ENCODE measurements at places on chromosomes 5 and 9. TPM values are rescaled to one million over a fixed set of nuclear protein-coding genes. Genes with fewer than 3 reads are reported as not detected.

- DNase-seq = peak; percentile 61
These were observed 30.1 kb downstream of the ZNF462 start for GRCh38 chr9:106893088-106893487.

GRCh38 chr5:115289104-115289503, 7.3 kb downstream of the CCDC112 start:
- no peak for DNase-seq

GRCh38 chr9:76188905-76189304, 205.3 kb downstream of the RFK start:
- DNase-seq = no peak

DNA sequence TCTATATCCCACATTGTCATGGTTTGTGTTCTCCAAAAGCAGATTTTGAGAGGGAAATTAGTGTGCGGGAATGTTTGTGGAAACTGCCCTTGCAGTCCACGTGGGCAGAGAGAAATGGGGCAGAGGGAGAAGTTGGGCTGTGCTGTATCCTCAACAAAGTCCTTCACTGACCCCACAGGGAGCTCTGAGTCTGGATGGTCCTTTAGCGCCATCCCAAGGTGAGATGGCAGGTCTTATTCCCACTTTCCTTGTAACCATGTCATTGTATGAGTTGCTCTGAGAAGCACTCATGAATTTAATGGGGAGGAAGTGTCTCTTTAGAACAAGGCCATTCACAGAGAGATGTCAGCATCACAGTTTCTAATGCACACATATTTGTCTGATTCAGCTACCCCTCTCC, 127.1 kb downstream of the ANKRD18B start:
- DNase-seq = peak; percentile 10

GRCh38 chr9:70540016-70540415, 125.6 kb upstream of the KLF9 start:
- no peak for DNase-seq

GRCh38 chr9:131217331-131218031, 58.8 kb downstream of the FAM78A start:
- no peak for DNase-seq

- DNase-seq = peak; percentile 68
These were observed 91.7 kb upstream of the SHB start for GRCh38 chr9:38160613-38161215.

DNA sequence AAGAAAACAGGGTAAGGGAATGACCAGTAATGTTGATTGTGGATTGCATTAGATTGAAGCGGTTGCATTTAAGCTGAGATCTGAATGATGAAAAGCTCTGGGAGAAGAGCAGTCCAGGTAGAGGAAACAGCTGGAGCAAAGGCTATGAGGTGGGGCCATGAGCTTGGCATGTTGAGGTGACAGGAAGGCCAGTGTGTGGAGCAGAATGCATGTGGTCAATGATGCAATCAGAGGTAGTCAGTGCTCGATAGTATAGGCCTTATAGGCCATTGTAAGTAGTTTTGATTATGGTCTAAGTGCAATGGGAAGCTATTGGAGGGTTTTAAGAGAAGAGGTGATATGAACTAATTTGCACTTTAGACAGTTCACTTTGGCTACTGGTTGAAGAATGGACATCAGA, 270.4 kb downstream of the ARHGAP26 start:
- DNase-seq = no peak

GRCh38 chr5:111742177-111742994, 14.6 kb downstream of the NREP start:
- DNase-seq = no peak

DNA sequence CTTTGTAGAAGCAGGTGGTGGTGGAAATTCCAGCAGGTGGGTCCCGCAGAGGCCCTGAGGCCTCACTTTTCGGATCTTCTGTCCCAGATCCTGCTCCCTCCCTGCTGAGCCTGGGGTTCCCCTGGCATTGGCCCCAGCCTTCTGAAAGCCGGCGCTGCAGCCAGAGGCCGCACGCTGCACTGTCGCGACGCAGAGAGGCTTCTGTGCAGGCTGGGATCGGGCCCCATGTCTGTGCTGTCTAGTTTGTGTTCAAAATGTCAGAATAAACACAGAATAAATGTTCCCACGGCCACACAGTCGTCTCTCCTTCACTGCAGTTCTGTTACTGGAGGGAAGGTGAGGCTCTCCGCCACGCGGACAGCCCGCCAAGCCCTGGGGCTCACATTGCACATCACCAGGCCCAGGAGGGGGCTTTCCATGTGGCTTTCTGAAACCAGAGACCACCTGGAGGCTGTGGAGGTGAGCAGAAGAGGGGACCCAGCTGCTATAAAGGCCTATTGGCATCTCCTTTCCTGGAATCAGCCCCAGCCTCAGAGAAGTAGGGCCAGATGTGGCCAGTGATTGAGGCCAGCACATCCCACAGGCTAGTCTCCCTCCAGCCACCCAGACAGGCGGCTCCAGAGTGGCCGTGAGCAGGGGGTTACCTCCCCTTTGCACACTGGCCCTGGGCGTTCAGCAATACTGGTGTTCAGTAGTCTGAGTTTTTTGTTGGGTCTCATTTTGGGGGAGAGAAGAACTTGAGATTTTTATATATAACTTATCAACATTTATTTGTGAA, 46.5 kb downstream of the USP20 start:
- DNase-seq = no peak

The FAXDC2 gene
- 13.7 TPM for total RNA-seq

GRCh38 chr9:106830527-106831150, 32.3 kb upstream of the ZNF462 start:
- DNase-seq = no peak

The LCN15 gene
- total RNA-seq = 0.05 TPM

The ITGA2 gene
- total RNA-seq = 7.0 TPM

The OCLN gene
- 11.9 TPM for total RNA-seq

DNA sequence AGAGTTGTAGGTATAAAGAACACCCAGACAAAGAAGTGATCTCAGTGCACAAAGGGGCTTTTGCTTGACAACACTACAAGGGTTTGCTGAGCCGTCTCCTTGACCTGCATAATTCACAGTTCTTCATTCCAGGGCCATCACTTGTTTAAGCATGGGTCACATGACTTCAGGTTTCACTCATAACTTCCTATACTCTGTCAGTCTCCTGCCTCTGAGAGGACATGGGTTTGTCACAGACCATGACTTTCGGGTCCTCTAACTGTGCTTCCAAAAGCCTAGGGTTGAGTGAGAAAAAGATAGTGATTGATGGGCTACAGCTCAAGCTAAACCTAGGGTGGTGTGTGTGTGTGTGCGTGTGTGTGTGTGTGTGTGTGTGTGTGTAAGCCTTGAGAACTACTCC, 166.4 kb downstream of the CDH6 start:
- DNase-seq = no peak
